ENCODE measurements at places on chromosomes 13 and 19.

DNA sequence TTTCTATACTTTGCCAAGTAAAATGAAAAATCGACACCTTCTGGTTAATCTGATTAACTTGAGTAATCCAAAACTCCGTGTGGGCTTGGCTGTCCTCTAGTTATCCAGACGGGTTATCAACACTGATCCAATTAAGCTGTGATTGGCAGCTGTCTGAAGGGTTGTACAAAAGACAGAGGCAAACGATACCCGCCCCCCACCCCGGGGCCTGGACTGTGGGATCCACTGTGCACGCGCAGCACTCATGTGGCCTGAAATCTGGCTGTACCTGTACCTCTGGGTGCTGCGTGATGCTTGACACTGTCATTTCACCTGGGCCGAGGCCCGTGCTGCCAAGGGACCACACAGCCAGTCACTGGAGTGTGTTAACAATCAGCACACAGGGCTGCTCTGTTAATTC lies 53.5 kb downstream of the COL4A2 start:
- no peak for DNase-seq

GRCh38 chr13:46914341-46914740 lies 17.5 kb upstream of the HTR2A start:
- no peak for DNase-seq

DNA sequence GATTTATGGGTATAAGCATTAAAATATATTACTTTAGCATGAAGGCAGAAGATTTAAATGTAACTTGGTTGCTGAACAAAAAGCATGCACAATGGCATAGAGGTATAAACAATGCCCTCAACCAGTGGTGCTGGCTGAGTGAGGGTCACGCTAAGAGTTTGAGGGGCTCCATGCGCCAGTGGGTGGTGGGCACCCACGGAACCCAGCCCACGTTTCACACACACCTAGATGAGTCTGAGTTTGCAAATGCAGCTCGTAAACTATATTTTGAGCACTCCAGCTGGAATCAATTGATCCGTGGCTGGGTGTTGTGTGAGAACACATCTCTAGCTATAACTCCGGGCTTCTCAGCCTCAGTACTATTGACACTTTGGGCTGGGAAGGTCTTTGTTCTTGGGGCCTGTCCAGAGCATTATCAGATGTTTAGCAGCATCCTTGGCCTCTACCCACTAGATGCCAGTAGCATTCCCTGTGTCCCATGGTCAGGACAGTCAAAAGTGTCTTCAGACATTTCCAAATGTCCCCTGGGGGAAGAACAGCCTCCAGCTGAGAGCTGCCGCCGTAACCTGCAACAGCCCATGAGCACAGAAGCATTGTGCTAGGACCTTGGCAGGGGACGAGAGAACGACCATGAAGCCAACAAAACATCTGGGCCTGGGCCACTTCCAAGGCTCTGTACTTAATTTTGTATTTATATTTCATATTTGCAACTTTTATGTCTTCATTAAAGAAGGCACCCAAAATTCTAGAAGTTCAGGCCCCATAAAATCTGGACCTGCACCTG lies 108.1 kb upstream of the SOX1 start:
- DNase-seq = no peak

GRCh38 chr19:29294343-29294811 lies 81.4 kb upstream of the UQCRFS1 start:
- DNase-seq = no peak

- no peak for DNase-seq
These were observed 87.9 kb downstream of the URI1 start for GRCh38 chr19:30029721-30030510.
